ENCODE measurements at places on chromosomes 12 and 14.
A peak's percentile ranks its signal among the peaks of the same experiment; 100 is the strongest.

DNA sequence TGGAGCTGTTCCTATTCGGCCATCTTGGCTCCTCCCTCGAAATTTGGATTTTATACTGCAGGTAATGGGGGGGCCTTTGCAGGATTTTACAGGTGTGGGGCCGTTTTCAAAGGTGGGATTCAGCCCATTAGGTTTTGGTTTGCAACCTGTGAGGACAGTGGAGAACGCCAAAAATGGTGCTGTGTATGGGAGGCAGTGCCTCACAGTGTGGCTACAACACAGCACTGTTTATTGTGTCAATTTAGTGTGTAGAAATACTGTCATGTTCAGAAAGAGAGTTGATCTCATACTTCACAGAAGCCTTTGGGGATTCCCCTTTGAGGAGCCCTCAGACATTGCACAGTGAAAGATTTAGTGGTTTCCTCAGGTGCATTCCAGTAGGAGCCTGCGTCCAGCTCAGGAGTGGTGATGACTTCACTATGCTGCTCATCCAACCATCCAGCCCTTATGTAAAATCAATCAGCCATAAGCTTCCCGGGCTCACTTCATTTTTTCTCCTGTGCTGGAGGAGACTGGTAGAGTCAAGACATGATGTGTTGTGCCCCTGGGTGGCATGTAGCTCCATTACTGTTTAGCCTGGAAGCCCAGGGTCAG, 92.7 kb upstream of the PRMT8 start:
- no peak for DNase-seq

GRCh38 chr12:103241184-103241583, 254.6 kb downstream of the C12orf42 start:
- no peak for DNase-seq

GRCh38 chr14:31161274-31161673, 46.3 kb downstream of the HECTD1 start:
- DNase-seq = no peak

GRCh38 chr14:97709552-97709951, 912.4 kb downstream of the VRK1 start:
- no peak for DNase-seq

GRCh38 chr12:101671833-101672232, 25.6 kb upstream of the CHPT1 start:
- no peak for DNase-seq

DNA sequence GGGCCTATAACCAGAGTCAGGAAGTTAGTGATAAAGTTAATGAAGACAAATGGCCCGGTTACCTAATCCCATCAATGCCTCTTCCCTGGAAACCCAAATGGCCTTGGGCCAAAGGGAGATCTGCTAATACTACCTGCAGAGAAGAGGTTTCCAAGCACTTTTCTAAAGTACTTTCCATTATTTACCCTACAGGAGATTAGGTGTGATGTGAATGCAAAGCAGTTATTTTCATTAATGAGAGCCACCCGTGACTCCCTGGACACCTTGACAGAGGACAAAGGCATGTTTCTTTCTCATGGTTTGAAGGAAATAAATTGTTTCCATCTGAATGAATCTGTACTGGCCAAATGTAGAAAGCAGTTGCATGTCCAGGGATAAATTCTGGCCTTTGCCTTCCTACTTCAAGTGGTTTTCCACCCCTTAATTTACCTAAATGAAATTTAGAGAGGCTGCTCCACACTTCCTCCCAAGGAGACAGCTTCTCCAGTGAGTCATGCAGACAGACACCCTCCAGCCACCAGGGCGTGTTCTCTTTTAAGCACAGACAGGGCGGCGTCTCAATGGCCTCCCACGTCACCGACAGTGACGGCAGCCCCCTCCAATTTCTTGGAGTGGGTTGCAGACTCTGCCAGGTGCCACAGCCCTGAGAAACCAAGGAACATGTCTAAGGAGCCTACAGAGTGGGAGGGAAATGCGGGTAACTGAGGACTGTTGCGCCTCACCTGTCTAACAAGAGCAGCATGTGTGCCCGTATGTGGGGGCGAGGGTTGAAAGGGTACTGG, 43.9 kb upstream of the GNPNAT1 start:
- DNase-seq = no peak

GRCh38 chr14:61894452-61895077, 132.3 kb downstream of the SNAPC1 start:
- DNase-seq = peak; percentile 50

GRCh38 chr14:60989599-60989998, 8.6 kb downstream of the SLC38A6 start:
- DNase-seq = no peak

DNA sequence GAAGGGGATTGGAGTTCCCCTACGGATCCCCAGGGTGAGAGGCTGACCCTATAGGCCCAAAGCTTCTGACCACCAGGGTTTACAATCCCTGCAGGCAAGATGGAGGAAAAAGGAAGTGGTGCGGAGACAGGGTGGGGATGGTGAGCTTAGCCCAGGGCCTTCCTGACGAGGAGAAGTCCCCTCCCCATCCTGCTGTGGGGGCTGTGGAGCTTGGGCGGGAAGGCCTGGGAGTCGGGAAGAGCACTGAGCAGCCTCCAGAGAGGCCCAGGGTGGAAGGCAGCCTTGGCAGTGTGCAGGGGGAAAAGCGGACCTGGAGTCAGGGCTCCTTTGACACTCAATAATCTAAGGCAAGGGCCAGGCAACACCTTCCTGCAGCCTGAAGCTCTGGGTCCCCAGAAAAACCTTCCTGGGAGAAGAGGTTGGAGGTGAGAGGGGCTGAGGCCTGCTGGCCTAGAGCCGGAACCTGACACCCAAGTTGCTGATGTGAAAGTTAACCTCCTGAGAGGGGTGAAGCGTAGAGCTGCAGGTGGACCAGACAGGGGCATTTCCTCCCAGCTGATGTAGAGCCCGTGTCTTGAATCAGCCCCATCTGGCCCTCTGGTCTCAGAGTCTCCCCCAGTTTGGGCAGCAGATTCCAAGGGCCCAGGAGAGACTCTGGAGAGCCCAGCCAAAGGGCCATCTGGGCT, 6.0 kb downstream of the HDAC7 start:
- no peak for DNase-seq

GRCh38 chr12:53173085-53173715, 7.3 kb upstream of the ZNF740 start:
- DNase-seq = no peak

GRCh38 chr12:21921436-21921835, 19.8 kb downstream of the ABCC9 start:
- DNase-seq = no peak

DNA sequence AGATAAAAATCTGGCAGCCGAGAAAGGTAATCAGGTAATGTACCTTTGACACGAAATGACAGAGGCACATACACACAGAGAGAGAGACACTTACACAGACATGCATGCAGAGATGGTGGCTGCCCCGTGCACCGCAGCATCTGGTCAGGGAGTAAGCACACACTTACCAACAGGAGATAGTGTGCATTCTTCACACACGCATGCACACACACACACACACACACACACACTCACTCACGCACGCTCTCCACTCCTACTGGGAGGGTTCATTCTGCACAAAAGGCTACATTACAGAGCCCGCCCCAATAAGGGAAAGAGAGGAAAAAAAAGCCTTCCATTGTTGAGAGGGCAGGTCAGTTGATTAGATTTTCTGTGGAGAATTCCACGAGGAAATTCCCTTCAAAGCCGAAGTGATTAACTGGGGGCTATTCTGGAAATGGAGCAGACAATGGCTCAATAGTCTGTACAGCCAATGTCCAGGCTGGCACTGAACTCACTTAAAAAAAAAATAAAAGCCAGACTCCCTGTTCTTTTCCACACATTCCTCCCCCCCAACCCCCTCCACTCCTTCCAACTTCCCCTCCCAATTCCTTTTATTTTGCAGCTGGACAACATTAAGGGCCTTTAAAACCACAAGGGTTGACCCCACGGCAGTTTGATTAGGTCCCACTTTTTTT, 1.4 kb upstream of the SOX5 start:
- DNase-seq = no peak

- DNase-seq = no peak
Measured at GRCh38 chr12:22042976-22043669, 2.9 kb upstream of the CMAS start.

DNA sequence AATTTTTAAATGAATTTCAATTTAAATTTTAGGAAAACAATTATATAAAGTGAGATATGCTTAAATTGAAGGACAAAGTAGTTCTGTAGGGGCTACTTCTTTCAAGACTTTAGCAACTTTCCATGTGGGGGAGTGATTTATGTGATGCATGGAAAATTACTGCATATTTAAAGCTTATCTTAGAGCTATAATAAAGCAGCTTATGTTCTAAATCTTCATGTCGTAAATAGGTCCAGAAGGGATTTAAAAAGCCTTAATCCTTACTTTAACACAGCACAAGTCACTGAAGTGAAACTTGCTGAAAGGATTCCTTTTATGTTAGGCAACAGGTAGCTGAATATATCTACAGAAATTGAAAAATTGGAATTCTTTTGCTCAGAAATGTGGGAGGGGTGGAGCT, 340.4 kb downstream of the NAV3 start:
- no peak for DNase-seq

DNA sequence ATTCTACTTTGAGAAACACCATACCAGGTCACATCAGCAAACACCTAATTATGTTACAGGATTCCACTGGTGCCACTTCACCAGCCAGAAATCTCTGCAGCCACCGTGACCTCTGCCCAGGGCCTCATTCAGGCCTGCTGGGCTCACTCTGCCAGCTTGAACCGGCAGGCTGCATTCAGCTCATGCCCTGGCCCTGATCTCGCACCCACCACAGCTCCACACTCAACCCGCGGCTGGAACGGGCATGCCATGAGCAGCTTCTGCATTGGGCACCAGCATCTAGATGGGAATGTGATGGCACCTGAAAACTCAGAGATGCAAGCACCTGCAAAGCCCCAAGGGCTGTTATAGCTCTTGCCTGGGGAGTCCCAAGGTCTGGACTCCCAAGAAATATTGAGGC, 168.7 kb downstream of the DPY19L2 start:
- no peak for DNase-seq

DNA sequence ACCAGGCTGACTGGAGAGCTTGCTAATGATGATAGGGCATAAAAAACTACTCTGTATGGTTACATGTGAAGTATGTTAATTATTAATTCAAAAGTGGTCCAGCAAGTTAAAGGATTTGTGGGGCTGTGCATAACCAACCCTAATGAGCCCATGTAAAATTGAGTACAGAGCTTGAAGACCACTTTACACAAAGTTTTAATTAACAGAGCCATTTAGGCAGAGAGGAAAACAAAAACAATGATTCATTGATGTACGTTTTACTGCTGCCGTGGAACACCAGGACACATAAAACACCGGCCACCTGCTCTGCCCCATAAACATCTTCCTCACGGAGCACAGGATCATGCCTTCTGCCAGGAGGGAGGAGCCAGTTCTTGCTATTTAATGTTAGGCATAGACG, 83.5 kb downstream of the RIMBP2 start:
- DNase-seq = no peak

DNA sequence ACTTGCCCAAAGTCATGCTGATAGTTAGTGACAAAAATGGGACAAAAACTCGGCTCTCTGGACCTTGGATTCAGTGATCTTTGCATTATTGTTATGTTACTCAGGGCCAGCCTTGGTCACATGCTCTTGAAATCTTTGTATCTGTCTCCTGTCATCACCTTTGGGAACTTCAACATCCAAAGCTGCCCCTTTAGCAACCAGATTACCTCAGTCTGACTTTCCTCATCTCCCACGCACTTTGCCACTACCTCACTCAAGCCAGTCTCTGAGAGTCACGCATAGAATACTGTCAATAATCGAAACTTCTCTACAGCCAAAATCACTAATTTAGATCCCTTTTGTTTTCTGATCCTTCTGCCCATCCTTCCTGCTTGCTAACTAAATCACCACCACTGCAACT, 90.8 kb upstream of the DAAM1 start:
- DNase-seq = no peak
